Activated CD4-positive, alpha-beta T cell treated with anti-CD3 and anti-CD28 coated beads for 36 hours (primary cell): ENCODE measurements at places on chromosomes 4 and X. TPM values are rescaled to one million over a fixed set of nuclear protein-coding genes. Genes with fewer than 3 reads are reported as not detected.

Gene CTAG1B
- total RNA-seq: not detected

Gene POU4F2
- total RNA-seq: not detected

DNA sequence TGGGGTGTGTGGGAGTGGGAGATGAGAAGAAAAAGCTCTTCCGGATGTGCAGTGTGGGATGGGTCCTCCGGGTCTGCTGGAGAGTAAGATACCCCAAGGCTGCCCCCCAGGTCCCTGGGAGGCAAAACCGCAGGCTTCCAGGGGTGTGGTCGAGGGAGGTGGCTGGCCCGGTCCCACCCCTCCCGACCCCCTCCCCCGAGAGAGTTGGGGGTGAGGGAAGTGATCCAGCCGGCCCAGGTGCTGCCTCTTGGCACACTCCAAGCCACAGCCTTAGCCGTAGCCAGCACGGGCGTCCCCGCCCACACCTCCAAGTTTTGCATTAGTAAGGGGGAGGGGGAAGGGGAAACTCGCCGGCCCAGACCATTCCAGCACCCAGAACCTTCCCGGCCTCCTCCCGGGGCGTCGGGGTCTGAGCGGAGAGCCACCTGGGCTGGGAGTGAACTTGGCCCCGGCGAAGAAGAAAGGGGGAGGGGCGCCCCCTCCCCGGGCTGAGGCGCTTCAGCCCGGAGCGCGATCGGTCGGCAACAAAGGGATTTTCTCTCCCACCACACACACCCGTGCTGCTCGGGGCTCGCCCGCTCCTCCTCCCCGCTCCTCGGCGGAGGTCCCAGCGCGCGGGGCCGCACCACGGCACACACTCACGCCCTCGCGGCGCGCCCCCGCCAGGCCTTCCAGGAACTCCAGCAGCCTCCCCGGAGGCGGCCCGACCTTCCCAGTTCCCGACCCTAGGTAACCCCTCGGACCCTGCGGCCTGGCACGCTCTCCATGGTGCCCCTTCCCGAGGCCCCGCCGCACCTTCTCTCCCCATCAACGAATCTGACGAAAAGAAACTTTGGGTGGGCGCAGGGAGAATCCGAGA, 14.4 kb downstream of the BCOR start:
- H3K4me1 ChIP-seq: peaks cover 70% of the 10 kb centered on the region
- no peak overlapping the region for H3K27ac ChIP-seq
- peaks cover 16% of the 10 kb centered on the region for H3K36me3 ChIP-seq

DNA sequence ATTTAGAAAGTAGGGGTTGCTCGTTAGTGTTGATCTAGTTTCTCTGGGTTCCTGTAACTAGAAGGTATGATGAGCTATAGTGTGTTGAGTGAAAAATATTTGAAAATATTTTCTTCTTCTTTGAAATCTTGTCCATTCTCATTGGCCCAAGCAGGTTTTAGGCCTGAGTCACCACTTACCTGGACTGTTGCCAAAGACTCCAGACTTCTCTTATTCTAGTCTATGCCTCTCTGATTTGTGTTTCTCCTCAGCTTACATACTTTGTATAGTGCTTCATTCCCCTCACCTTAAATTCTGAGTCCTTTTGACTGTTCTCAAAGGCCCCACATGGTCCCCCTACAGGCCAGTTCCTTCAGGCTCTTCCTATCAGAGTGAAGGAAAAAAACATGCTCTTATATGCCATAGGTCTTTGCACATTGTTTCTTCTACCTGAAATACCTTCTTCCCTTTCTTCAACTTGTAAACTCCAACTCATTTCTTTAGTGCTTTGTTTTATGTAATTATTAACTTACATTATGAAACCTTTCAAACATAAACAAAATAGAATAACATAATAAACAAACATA, 258.2 kb downstream of the PPP1R2C start:
- H3K4me1 ChIP-seq: no peaks in the 10 kb centered on the region
- no peak overlapping the region for H3K27ac ChIP-seq
- DNase-seq: no peak
- H3K27me3 ChIP-seq: no peaks in the 10 kb centered on the region

DNA sequence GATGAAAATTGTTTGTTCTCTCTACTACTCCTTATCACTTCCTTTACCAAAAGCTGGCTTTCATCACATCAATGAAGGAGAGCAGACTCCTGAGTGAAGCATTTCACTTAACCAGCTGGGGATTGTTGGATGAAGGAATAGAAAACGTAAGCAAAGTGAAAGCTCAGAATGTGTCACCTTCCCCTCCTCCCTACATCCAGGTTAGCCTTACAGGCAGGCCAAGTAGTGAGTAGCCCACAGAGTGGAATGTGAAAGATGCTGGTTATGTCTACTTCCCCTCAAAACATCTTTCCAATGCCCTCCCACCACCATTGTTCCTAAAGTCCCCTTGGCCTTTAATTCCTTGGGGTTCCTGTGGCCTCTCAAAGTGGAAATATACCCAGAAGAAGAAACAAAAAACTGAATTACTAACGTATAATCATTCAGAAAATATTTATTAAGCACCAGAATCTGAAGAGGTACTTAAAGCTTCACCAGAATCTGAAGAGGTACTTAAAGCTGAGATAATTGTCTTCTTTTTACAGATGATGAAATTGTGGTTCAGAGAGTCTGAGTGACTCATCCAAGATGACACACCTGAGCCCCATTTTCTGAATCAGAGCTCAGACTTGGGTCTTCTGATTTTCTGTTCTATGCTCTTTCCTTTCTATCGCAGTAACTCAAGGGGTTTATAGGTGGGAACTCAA, 6.5 kb downstream of the P2RY4 start:
- peaks cover 2% of the 10 kb centered on the region for H3K36me3 ChIP-seq
- no peak overlapping the region for H3K4me3 ChIP-seq
- H3K27me3 ChIP-seq: no peaks in the 10 kb centered on the region

GRCh38 chr4:173545440-173545839, 15.4 kb upstream of the HAND2 start:
- peaks cover 39% of the 10 kb centered on the region for H3K27me3 ChIP-seq
- no peaks in the 10 kb centered on the region for H3K36me3 ChIP-seq
- H3K4me1 ChIP-seq: no peaks in the 10 kb centered on the region
- H3K27ac ChIP-seq: no peak overlapping the region

- no peak overlapping the region for H3K27ac ChIP-seq
- no peaks in the 10 kb centered on the region for H3K4me1 ChIP-seq
Measured at GRCh38 chr4:138672393-138672976, 343.1 kb upstream of the NOCT start.

- no peaks in the 10 kb centered on the region for H3K36me3 ChIP-seq
- no peak overlapping the region for H3K27ac ChIP-seq
- H3K4me1 ChIP-seq: no peaks in the 10 kb centered on the region
- DNase-seq: no peak
- peaks cover 10% of the 10 kb centered on the region for H3K27me3 ChIP-seq
- no peak overlapping the region for H3K4me3 ChIP-seq
Measured at GRCh38 chr4:14816623-14817261, 185.5 kb upstream of the CPEB2 start.

Gene FAM184B
- total RNA-seq: 0.04 TPM
